Inflammatory macrophage treated with lipopolysaccharide for 4 hours (primary cell): ENCODE measurements at places on chromosomes 5 and 9.

GRCh38 chr5:136613230-136613629, 247.9 kb upstream of the TRPC7 start:
- no peak for DNase-seq

- DNase-seq, result no peak
Measured at GRCh38 chr5:160516696-160517530, 95.3 kb downstream of the PTTG1 start.

GRCh38 chr9:85228111-85228855, 513.5 kb downstream of the AGTPBP1 start:
- no peak for DNase-seq

- DNase-seq, result no peak
Measured at GRCh38 chr5:103454770-103455169, 107.8 kb downstream of the NUDT12 start.

- peak; percentile 67 for DNase-seq
Measured at GRCh38 chr5:96881511-96882115, 5.3 kb downstream of the ERAP2 start.

GRCh38 chr5:59569158-59569557, 324.4 kb downstream of the PDE4D start:
- DNase-seq, result no peak

DNA sequence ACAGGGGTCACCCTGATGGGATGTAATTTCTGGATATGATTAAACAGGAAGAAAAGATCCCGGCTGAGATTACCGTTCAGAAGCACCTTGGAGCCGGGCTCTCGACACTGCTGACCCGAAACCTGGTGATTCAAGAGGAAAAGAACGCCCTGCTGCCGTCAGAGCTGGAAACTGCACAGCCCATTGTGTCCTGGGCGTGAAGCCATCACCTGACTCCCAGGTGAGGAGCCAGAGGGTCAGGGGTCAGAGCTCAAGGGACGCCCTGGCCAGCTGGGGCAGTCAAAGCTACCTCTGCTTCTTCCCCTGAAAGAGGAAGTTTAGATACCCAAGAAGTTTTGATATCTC, 17.8 kb upstream of the SLC12A7 start:
- no peak for DNase-seq

GRCh38 chr9:137621131-137621757, 2.4 kb downstream of the EHMT1 start:
- DNase-seq, result peak; percentile 16

DNA sequence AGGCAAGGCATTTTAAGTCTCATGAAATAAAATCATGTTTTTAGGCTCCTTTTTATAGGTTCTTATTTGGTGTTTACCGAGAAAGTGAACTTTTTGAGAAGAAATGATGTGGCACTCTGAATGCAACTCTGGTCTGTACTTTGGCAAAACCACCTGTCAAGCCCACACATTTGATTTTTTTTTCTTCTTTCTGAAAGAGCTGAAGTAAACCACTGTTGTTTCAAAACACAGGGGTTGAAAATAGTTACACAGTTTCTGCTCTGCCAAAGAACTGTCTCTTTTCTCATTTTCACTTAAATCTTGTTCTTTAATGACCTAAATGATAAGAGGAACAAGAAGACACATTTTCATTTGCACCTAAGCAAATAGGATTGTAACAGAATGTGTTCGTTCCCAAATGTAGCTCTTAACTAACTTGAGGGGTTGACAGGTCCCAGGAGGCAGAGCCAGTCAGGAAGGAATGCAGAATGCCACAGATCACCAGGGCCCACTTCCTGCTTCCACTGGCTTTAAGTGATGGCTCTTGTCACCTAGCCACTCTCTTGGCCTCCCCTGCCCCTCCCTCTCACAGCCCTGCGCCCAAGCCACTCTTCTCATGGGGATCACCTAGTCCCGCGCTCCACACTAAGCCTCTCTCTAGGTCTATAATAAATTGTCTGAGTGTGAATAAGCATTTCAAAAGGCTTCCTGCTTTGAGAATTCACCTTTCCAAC, 47.3 kb downstream of the MED27 start:
- no peak for DNase-seq

GRCh38 chr5:168672016-168672415, 92.8 kb upstream of the PANK3 start:
- no peak for DNase-seq

- peak; percentile 10 for DNase-seq
Measured at GRCh38 chr9:91084896-91085516, 276.7 kb downstream of the AUH start.

GRCh38 chr5:60066502-60066901, 173.0 kb upstream of the PDE4D start:
- no peak for DNase-seq

GRCh38 chr5:44387921-44388320, 1.3 kb downstream of the FGF10 start:
- DNase-seq, result no peak

DNA sequence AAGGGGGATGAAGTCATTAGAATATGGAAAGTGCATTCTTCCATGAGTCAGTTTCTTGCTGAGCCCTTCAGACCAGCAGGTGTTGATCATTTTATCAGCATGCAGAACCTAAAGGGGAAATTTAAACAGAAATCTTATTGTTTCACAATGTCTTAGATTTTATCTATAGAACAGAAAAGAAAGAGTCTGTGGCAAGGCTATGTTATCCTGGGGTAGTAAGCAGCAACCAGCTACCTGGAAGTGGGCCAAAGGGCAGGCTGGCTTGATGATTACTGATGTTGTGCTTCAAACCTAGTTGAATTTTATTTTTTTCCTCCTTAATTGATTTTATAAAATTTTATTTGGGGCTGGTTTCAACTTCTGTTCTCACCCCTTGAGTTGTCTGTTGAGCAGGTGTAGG, 101.5 kb downstream of the LRRC70 start:
- DNase-seq, result no peak

DNA sequence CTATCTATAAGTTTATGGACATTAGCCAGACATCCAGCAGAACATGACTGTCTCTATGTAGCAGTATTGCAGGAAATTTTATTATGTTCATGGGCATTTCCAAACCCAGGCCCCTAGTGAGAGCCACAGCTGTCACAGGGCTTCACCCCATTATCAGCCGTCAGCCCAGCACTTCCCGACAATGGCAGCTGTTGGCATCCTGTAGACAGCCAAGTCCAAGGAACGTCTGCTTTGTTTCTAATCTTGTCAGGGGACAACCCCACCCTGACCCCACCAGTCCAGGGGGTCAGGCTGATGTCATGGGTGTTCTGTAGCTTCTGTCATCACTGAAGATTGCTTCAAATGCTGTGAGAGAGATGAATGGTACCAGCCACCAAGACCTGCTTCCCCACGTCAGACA, 565.3 kb upstream of the BRINP1 start:
- DNase-seq, result no peak
